ENCODE measurements at places on chromosomes 6 and 20.

DNA sequence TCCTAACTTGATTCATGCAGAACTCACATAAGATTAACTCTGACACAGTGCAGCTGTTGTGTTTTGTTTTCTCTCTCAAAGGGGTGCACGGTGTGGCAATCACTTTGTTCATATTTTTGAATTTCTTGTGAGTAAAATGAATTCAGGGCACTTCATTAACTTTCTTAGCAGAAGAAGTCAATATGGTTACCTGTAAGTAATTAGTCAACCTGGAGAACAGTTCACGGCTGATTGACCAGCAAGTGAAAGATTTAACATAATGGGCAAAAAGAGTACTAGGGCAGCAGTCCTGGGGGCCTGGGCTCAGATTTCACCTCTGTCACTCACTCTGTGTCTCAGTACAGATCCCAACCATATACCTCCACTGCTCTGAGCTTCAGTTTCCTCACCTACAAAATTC lies 102.4 kb upstream of the SPTLC3 start:
- no peak for DNase-seq

DNA sequence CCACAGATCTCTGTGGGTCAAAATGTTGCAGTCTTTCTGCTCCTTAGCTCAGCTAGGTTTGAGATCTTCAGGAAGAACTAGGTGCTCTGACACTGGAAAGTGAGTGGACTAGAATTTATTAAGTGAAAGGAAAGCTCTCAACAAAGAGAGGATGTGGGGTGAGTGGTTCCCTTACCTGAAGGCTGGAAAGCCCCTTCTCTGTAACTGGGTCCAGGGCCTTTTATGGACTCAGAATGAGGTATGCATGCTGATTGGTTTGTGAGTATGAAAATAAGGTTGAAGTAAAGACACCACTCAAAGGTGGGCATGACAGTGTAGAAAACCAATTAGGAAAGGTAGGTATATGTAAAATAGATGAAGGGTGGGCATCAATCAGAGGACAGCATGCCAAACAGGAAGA lies 485.5 kb downstream of the CD109 start:
- no peak for DNase-seq

DNA sequence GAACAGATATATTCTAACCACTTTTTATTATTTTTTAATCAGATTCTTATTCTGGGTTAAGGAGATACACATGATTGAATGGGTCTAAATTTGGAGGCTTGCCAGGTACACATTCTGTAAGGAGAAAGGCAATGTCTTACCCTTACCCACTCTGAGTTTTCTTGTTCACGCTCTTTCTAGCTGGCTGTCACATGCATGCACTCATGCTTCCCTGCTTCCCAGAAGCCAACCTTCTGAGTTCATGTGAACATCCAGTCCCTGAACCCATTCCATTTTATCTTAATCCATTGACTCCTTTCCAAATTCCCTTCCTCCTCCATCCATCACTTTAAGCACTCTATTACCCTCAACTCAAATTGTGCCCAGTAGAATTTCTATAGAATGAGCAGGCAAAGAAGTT lies 17.5 kb upstream of the MOCS1 start:
- no peak for DNase-seq

- no peak for DNase-seq
Measured at GRCh38 chr20:11101696-11102095, 427.9 kb upstream of the JAG1 start.

DNA sequence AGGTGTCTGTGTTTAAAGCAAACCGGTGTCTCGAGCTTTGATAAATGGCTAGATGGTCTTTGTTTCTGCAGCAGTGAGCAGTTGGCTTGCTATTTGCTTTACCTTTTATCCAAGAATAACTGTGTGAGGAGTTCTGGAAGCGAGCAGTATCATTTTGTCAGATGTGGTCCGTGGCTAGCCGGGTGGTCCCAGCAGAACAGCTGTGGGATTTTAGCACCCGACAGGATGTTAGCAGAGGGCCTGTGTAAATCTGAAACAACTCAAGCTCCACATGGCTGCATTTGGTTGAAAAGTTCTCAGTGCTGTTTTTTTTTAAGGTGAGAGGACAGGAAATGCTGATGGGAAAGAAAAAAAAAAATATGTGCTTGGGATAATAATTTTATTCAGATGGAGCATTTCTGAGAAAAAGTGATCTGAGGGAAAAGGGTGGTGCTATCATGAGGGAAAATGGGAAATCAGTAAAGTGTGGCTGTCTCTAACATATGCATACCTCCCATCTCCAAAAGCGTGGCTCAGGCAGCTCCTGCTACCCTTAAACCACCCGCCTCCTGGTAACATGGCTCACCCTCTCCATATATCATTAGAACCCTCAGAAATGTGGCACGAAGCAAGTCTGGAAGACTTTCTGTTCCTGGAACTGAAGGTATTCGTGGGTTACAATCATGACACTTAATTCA lies 215.4 kb downstream of the TSHZ2 start:
- DNase-seq = no peak

DNA sequence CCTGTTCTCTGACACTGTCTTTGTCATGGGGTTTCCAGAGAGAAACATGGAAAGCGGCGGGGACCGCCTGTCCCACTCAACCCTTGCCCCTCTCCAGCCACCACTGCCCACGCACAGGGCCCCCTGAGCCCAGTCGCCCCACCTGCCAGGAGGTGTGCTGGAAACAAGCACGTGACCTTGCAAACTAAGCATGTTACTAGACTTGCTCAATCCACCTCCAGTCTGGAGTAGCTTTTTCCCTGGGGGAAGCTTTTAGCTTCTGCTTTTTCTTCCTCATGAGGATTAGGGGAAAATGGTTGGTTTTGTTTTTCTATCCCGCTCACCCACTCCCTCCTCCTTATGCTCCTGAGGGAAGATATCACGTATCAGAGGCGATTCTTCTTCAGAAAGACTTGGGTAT lies 105.7 kb downstream of the PLEKHG1 start:
- DNase-seq = no peak

- no peak for DNase-seq
Measured at GRCh38 chr20:59813948-59814839, 119.2 kb downstream of the SYCP2 start.

- DNase-seq = no peak
Measured at GRCh38 chr20:13442986-13443385, 195.7 kb downstream of the TASP1 start.

GRCh38 chr6:111552241-111552744 lies 53.4 kb downstream of the TRAF3IP2 start:
- no peak for DNase-seq

DNA sequence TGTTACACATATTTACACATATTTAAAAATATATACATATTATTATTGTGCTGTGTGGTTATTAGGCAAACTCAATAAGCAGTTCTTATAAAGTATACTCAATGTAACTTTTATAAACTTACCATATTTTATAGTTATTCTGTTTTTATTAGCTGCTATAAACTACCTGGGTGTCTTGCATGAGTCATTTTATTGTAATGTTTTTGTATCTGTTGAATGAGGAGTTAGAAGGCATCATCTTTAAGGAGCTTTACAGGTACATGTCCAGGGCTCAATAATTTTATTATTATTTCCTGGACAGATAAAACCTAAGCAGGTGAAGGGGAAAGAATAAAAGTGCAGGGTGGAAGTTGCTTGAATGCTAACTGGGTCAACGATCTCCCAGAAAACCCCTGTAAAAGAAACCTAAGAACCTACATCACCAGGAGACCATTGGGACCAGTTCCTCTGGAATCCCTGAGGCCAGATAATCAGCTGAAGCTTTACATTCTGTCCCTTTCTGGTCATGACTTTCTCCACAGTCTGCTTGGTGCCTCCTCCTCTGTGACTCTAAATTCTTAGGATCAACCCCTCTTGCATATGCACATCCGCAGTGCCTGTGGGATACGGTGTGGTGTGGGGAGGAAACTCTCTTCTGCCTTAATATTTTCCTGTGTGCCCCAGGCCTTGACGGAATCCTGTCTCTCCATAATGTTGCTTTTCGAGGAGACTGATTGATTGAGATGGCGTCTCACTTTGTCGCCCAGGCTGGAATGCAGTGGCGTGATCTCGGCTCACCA lies 38.0 kb downstream of the TRIM38 start:
- DNase-seq = no peak

- no peak for DNase-seq
Measured at GRCh38 chr20:22473293-22473692, 111.1 kb downstream of the FOXA2 start.

DNA sequence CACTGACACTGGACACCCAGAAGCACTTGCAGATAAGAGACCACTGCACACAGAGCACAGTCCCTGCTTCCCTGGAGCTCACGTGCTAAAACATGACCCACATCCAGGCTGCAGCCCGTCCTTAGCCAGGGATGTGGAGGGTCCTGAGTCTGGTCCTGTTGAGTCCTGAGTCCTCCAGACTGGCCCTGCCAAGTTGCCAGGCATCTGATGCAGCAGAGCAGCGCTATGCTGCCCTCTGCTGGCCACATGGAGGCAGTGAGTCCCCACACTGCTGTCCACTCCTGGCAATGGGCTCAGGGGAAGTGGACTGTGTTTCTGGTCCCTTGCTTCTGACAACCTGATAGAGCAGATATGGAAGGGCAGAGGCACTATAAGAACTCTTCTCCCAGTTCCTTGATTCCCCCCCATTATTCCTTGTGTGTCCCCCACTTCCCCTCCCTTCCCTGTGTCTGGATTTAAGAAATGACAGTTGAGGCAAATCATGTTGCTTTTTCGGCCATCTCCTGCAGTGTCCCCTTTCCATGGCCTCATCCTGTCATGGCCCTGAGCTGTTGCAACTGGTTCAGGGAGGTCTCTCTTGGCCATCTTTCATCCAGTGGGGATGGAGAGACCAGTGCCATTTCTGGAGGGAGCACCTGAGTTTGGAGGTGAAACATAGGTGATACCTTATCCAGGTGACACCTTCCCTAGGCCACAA lies 86.0 kb downstream of the DHX35 start:
- peak; percentile 44 for DNase-seq
